A673 (cell line): ENCODE measurements at places on chromosomes 2 and 18.

GRCh38 chr2:15920696-15921095 is 19.7 kb upstream of the MYCN start:
- no peak for DNase-seq

DNA sequence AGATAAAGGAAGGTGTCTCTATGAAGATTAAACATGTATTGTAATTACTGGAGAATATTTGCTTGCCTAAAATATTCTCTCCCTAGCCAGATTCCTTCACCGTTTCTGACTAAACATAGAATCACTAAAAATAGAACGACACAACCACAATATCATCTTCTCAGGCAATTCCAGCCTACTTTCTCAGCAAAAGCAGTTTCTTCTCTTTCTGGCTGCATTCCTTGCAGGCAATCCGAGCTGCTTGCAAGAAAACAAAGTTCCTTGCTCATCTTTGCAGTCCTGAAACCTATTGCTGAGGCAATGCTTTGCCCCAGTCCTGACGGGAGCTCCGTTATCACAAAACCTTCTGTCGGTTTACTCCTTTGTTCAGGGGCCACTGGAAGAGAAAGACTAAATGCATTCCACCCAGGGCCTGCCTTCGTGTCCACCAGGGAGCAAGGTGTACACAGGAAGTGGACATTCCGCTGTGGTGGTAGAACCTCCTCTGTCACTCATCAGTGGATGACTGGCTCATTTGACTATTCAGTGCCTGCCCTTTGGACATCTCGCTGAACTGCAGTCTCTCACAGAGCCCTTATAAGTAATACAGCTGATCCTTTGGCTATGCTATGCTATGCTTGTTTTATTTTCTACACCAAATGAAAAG is 239.2 kb upstream of the DOK6 start:
- no peak for DNase-seq

- no peak for DNase-seq
Measured at GRCh38 chr2:240919161-240919781, 13.1 kb downstream of the CROCC2 start.

GRCh38 chr2:10382354-10383061 is 65.6 kb downstream of the ODC1 start:
- peak; percentile 25 for DNase-seq

DNA sequence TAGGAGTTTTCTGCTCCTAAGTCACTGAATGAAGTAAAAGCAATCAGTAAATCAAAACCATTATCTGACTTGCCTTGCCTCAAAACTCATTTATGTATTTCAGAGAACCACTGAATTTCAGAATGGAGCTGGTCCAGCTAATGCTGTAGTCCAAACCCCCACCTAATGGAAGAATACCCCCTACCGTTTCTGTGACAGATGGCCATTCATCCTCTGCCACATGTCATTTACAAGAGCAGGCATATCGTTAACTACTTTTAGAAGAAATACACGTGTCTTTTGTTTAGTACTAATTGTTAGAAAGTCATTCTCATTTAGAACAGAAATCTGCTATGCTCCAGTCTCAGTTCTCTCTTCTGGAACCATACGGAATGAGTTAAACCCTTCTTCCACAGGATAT is 12.8 kb upstream of the GALNT5 start:
- DNase-seq: no peak

- no peak for DNase-seq
Measured at GRCh38 chr2:17781482-17781881, 27.5 kb downstream of the GEN1 start.

DNA sequence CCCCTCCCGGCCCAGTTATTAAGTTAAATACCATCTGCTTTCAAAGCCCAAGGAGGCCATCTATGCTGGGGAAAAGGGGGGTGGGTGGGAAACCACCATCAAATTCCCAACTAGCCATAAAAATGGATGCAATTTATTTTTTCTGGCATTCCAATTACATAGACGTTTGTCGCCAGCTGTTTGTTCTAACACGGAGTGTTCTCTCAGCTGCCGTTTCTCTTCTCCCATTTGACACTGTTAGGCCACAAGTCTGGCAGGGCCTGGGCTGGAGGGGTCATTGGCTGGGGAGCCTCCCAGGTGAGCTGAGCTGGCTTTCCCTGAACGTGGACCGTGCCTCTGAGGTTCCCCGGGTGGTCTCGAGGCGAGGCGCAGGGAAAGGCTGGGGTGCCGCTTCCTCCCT is 16.6 kb downstream of the ATOH8 start:
- DNase-seq: no peak

DNA sequence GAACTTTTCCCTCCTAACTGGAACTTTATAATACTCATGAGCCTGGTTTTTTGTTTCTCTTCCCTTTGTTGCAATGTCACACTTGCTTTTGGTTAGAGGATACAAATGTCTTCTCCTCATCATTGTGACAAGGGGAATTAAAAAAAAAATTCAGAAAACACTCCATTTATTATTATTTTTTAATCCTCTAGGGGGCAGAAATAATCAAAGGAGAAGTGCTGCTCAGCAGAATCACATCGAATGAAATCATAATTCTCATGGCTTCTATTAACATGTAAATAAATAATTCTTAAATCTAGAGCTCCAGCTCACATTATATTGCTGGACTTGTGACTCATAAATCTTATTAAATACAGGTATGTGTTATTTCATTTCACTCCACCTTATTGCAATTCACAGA is 273.8 kb downstream of the TRIB2 start:
- peak; percentile 38 for DNase-seq

- peak; percentile 36 for DNase-seq
Measured at GRCh38 chr2:84493514-84493913, 22.8 kb upstream of the DNAH6 start.

- no peak for DNase-seq
Measured at GRCh38 chr2:231207734-231208133, 9.3 kb downstream of the ARMC9 start.

DNA sequence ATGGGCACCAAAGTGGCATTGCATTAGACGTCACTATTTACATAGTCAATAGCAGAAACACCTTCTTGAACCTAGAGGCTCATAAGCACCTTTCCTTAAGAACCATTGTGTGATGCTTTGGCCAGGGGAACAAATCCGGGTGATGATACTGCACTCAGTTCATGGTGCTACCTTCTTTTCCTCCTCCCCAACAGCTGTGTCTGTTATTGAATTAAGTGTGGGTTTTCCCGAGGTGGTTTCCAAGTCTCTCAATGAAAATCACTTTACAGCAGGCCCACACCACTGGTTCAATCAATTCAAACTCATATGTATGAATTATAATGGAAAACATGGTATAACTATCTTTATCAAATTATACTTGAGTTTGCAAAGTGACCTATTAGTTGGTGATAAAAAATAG is 9.3 kb upstream of the EFEMP1 start:
- no peak for DNase-seq

DNA sequence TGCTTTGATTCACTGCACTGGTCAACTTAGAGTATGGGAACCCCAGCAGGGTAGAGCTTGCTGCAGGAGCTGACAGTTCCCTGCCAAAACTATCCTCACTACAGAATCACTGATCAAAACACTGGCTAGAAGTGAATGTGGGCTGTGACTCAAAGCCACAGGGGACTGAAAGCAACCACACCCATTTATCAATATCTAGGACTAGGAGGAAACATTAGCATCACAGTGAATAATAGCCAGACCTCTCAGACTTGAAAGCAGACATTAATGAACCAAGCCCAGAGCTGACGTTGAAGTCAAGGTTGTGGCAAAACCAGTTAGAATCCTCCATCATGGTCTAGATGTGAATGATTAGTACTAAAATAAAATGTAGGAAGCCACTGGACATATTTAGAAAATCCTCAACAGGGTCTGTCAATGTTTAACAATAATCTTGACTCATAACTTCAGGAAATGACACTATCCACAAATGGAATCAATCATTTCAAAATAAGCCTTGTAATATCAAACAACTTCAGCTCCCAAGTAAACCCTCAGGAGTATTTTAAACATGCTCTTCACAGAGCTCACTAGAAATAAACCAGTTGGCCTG is 131.4 kb downstream of the CDH20 start:
- DNase-seq: no peak

GRCh38 chr18:55473058-55473457 is 114.9 kb downstream of the TCF4 start:
- peak; percentile 40 for DNase-seq

DNA sequence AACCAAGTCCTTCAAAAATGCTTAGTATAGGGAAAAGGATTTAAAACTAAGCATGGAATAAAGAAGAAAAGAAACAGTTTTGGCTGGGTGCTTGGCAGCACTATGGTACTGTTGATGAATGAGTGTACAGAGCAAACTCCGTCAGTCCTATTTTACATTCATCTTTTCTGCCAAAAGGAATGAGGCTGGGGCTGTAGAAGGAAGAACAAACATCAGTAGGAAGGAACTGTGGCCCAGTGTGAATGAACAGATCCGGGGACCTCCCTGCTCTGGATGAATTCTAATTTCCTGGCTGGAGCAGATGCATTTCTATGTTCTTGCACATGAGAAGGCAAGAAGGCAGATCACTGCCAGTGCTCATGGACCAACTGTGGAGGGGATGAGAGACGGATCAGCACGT is 474.0 kb upstream of the MEIS1 start:
- no peak for DNase-seq

DNA sequence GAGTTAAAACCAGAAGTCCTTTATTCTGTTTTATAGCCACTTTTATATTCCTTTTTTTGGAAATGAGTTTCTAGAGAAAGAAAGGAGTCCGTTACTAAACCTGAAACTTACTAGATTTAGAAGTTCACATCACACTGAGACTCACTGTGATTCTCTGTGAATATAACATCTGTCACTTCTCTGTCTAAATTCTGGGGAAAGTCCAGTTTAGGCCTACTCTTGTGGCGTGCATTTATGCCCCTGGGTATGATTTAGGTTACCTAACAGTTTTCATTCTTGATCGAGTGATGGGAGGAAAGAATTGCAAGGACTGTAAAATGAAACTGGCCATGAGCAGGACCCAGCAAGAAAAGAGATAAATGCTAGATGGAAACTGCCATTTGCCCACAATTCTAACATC is 449.6 kb downstream of the SPAG16 start:
- no peak for DNase-seq

GRCh38 chr2:212766921-212767320 is 228.3 kb upstream of the ERBB4 start:
- no peak for DNase-seq

DNA sequence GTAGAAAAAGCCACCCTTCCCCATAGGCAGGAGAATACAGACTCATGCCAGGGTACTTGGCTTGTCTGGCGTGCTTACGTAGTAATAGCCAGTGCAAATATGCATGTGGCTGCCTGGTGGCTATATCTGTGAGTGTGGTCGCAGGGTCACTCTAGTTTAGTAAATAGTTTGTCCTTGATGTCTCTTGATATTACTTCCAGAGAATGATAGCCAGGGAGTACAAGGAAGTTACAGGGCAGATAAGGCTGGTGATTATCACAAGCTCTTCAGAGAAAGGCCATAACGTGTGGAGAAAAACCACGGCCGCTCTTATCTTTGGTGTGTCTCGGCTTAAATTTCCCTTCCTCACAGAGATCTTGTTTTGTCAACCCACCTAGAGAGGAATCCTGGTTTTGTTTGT is 54.3 kb upstream of the SLC39A10 start:
- DNase-seq: no peak

DNA sequence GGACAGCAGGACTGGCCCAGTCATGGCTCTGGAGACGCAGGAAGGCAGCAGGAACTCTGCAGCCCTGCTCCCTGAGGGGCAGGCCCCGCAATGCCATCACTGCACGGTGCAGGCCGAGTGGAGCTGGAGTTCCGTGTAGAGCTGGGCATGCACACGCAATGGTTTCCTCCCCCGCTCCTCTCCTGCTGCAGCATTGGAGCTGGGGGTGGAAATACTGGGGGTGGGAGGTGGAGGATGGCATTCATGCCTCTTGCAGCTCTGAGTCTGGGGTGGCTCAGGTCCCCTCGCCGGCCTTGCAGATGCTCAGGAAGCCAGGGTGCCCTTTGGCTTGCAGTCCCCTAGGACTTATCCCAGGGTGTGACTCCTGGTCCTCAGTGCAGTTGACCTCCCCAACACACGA is 78.3 kb upstream of the ASB18 start:
- no peak for DNase-seq

GRCh38 chr2:7835151-7835550 is 846.7 kb upstream of the ID2 start:
- DNase-seq: no peak

DNA sequence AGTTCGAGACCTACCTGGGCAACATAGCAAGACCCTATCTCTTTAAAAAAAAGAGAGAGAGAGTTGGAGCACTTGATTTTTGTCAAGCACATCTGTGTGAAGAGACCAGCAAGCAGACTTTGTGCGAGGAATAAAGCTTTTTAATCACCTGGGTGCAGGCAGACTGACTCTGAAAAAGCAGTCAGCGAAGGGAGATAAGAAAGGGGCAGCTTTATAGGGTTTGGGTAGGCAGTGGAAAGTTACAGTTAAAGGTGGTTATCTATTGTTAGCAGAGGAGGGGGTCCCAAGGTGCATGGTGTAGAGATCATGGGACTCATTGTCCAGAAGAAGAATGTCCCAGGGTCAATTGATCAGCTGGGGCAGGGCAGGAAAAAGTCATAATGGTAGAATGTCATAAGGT is 34.4 kb downstream of the NCL start:
- no peak for DNase-seq

DNA sequence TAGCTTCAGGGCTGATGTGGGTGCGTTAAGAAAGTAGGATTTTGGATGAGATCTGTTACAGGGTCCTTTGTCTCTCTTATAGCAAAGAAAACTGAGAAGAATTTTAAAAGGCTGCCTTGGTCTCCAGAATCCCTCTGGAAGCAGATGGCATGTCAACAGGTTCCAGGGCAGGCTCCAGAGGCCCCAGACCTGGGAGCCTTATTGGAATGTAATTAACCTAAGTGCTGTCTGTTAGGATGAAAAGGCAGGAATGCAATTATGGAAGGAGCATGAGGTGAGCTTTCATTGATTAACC is 97.2 kb upstream of the PKDCC start:
- DNase-seq: no peak

DNA sequence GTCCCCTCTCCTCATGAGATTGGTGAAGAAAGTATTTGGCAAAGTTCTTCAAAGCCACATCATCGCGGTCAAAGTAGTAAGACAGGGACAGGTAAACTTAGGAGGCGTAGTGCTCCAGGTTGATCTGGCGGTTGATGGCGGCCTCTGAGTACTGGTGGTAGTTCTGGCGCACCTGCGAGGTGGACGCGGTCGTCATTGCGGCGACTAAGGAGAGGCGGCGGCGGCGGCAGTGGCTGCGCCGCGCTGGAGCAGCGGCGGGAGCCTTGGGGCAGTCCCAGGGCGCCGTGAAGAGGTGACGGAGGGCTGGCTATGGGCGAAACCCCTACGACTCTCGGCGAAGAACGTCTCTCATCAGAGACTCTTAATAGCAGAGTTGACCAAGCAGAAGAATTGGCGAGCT is 107.2 kb upstream of the UBE2E3 start:
- no peak for DNase-seq

DNA sequence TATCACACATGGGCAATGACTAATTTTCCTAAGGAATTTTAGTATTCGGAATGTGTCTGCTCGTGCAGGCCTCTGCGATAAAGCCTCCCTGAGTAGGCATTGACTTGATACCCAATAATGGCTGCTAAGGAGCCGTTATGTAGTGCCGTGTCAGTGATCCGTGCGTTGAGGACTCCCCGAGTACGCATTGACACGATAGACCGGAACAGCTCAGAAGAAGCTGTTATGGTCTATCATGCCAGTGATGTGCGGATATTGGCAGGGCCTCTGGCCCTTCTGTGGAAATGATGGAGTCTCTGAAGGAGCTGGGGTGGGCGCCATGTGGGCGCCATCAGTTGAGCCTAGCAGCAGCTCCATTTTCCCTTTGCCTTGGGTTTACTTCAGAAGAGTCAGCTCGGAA is 29.1 kb downstream of the ZEB2 start:
- DNase-seq: no peak
